Calu3 (cell line): ENCODE measurements at places on chromosomes 3 and 15.

DNA sequence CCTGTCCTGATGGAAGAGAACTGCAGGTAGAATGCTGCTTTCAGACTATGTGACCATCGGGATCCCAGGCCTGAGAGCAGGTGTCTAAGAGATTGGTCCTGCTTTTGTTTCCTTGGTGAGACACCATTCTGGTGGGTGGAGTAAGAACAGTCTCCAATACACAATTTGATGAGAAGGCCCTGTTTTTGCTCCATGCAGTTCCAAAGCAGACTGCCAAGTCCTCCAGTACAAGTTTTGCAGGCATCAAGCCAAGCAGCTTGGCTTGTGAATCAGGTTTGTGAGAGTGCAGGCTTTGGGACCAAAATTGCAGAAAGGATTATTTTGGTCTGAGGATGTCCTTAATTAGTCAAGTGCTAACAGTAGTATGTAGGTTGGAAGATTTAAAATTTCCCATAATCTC lies 381.6 kb downstream of the FOXP1 start:
- no peak for DNase-seq

- no peak for DNase-seq
Observed at GRCh38 chr15:78130466-78131294, 565 bp downstream of the CIB2 start.

- no peak for DNase-seq
Observed at GRCh38 chr3:8503461-8503860, 1.8 kb downstream of the LMCD1 start.

DNA sequence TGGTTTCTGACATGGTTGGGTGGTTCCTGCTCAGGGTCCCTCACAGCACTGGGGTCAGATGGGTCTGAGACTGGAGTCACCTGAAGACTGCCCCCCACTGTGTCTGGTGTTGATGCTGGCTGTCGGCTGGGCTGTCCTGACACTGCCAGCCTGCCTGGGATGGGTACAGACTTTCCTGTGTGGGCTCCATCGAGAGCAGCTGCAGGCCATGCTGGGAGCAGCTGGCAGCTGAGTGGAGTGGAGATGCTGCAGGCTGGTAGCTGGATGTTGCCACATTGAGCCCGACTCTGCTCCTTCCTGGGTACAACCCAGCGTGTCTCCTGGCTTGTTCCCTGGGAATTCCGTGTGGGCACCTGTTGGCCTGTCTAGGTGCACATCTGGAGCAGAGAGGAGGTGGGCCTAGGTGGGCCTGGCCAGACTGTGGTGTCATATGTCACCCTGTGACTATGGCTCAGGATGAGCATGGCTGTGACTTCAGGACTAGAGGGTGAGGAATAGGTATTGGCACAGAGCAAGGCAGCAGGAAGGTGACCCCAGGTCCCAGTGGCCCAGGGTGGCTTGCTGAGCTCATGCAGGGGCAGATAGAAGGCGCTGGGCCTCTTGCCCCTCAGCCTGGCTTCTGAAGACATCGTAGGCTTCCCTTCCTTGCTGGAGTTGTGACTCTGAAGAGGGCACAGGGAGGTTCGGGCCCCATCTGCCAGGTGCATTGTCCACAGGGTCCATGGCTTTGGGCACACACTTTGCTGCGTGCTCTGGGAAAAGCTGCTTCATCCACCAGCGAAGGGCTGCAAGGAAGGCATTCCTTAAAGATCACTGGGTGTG lies 40.0 kb upstream of the PRR23E start:
- no peak for DNase-seq

DNA sequence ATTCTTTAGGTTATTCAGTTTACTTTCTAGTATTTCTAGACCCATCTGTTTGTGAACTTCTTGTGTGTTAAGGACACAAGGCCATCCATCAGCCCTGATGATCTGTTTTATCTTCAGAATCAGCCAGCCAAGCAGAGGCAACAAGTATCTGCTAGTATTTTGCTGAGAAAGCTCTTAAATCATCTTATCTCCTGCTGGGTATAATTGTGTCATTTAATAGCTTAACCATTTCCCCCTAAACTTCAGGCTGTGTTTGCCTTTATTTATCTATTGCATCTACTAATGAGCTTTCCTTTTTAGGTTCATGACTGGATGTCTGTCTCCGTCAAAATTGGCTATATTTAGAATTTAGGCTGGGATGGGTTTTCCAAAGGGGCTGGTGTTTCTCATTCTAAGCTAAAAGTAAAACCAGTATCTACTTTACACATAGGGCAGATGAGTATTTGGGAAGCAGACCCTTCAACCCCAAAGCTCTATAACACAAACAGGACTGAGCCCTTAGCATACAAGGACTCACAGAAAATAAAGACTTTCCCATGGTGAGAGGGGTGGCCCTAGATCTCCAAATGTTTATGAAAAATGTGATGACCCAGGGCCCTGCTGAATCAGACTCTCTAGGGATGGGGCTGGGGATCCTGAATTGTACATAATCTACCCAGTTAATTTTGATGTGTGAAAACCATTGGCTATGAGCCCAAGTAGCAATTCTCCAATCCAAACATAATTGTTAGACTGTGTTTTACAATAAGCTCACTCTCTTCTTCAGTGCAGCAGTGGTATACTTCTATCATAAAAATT lies 65.3 kb upstream of the PSMD6 start:
- no peak for DNase-seq

DNA sequence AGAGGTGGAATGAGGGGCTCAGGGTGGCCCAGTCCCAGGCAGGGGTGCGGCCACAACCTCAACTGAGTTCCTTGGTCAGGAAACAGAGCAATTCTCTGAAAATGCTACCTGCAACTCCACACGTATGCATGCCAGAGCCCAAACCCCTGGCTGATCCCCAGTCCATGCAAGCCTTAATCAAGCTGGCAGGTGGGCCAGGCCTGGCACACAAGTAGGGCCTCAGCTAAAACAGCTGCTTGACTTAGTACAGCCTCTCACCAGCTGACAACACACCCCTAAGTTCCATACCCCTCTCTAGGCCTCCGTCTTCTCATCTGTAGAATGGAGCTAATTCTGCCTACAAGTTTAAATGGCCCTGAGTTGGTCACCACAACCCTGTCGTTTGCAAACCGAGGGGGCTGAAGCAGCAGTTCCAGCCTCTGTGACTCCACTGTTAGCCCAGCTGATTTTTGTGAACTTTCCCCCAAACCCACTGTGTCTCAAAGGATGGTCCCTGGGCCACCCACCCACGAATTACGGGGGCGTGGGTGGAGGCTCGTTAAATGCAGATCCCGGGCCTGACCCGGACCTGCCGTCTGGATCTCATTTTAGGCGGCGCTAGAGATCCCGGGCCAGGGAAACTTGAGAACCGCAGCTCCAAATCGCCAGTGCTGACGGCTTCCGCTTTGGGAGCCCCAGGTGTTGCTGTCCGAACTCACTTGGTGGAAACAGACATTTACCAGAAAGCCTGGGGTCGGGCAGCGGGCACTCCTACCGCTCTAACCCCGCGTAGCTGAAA lies 927 bp downstream of the CHDH start:
- peak; percentile 67 for DNase-seq

- DNase-seq = no peak
Observed at GRCh38 chr3:184255291-184256039, 5.9 kb downstream of the CAMK2N2 start.

DNA sequence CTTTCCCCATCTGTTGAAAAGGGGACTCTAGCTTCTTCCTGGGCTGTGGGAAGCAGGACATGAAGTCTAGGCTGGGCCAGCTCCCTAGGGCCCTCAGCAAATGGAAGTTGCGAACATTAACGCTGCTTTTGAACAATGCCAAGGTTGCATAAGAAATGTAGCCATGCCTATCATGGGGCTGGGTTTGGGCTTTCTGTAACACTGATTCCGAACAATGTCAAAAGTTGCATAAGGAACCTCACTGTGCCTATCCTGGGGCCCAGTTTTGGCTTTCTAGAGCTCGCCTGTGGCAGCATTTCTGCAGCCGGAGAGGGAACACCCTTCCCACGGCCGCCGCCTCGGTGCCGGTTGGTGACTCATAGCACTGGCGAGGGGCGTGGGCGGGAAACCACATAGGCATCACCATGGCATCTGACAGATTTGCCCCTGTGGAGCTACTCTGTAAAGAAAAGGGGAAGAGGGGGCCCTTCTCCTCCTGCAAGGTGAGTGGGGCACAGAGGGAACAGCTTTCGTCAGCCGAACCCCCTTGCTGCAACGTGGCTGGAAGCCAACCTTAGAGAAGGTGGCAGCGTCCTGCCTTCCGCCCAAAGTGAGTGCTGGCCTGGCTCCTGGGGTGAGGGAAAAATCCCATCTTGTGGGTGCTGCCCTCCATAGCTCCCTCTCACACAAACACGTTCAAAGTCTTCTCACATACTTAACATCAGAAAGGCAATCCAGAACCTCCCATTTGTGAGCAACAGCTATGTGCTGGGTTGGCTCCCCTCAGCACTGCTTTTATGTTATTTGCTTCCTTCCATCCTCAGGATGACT lies 46.6 kb upstream of the ATP2B2 start:
- DNase-seq = peak; percentile 72

DNA sequence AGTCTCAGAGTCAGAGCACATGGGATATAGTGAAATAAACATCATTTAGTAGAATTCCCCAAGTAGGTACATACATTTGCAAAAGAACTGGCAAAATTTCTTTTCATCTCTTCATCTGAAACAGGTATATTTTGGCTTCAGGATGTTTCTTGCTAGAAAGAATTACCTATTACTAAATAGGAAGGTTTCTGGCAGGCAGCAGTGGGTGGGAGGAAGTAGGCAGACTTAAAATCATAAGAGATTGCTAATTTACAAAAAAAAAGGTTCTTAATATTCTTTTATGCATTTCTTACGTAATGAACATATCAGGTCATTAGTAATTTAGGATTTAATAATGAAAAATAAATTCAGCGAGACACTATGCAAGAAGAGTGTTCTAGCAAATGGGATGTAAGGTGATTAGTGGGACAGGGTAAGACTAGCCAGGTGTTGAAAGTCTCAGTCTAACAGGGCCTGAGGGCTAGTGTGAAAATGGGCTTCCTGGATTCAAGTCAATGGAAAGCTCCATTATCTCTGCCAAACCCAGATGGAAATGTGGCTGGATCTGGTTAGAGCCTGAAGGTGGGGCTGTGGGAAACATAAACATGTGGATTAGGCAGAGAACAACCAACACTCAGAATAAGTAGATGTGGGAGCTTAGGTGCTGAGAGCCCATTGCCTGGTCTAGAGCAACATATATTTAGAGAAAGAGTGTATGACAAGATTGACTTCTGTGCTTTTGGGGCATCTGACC lies 127.4 kb upstream of the FEZF2 start:
- DNase-seq = no peak

GRCh38 chr3:46677411-46677726 lies 16.1 kb downstream of the ALS2CL start:
- no peak for DNase-seq

DNA sequence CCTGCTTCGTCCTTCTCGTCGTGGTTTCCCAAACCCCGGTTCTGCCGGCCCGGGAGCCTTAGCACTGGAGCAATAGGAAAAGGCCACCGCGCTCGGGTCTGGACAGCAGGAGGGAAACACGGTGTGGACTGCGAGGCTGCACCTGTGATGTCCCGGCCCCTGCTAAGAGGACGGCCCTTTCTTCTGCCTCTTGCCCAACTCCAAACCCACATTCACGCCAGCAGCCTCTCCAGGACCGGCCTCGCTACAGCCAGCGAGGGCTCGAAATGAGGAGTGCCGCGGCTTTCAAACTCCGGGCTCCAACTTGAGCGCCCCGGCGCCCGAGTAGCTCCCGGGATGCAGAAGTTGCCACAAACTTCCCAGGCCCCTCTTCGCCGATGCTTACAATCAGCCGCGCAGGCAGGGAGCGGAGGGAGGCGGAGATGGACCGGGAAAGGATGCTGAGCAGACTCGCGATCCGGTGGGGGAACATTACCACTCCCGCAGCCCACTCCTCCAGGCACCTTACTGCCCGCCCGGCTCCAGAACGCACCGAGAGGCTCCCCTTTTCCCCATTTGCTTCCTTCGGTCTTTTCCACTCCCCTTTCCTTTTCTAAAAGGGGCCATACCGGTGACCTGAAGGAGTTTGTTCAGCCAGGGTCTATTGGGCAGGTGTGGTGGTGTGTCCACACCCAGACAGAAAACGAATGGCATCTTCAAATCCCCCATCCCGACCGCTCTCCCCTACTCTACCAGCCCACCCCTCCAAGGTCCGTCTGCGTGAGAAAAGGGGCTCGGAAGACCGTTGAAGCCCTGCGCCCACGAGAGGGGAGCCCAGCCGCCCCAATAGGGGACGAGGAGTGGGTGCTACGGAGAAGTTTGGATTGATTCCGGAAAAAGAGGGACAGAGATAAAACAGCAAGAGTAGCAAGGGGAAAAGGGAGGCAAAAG lies 18.8 kb upstream of the SATB1 start:
- DNase-seq = peak; percentile 26

DNA sequence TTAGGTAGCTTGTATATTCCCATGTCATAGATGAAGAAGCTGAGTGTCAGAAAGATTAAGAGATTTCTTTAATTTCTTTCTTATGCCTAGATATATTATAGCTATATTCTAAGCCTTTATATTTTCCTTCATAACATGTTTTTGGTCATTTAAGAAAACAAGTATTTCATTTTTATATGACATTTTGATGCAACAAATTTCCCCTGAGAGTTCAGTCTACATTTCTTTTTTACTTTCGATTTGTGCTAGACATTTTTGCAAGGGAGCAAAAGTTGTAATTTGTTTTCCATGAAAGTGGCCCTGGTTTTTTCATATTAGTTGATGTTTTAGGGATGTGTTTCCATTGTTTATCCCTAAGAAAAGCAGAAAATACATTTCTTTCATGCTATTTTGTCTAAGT lies 344.9 kb downstream of the NLGN1 start:
- DNase-seq = no peak

DNA sequence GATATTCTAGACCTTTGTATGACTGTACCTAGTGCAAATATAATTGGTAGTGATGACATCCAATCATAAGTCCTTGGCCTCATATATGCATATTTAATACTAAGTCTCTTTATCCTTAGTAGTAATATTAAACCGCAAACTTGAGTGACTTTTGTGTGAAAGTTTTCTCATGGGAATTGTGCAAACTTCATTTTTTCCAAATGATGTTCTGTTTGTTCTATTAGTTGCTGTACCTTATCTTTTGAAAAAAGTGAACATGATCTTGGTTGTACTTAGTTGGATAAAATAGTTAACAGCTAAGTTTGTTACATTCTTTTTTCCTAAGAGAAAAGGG lies 43.2 kb downstream of the TMEM45A start:
- DNase-seq = no peak

DNA sequence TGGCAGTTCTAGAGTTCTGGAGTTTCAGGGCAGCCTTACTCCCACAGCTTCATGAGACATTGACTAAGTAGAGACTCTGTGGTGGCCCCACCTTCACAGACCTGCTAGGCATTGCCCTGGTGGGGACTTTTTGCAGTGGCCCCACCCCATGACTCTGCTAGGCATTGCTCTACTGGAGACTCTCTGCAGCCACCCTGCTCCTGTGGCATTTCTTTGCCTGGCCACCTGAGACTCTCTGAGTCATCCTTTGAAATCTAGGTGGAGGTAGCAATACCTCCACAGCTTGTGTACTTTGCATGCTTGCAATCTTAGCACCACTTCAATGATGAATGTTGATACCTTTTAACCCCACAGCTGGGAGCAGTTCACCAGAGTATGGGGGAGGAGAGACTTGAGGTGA lies 40.6 kb upstream of the DHX36 start:
- peak; percentile 57 for DNase-seq

GRCh38 chr15:53548236-53548635 lies 211.2 kb downstream of the WDR72 start:
- DNase-seq = no peak

- no peak for DNase-seq
Observed at GRCh38 chr15:57415602-57416001, 39.3 kb downstream of the CGNL1 start.
